Left ventricle myocardium inferior (tissue), 1 donor: ENCODE measurements at places on chromosomes 6 and 20. TPM values are rescaled to one million over a fixed set of nuclear protein-coding genes. Genes with fewer than 3 reads are reported as not detected.

Gene FAM217A
- total RNA-seq: not detected

Gene DLK2
- 3.3 TPM for total RNA-seq

Gene HUS1B
- total RNA-seq: not detected

Gene CYP21A2
- total RNA-seq: 0.41 TPM

Gene SLC22A16
- total RNA-seq: not detected

Gene KIF25
- 0.22 TPM for total RNA-seq

Gene SMLR1
- not detected for total RNA-seq

Gene C2
- total RNA-seq: 9.7 TPM

GRCh38 chr6:135230711-135231468 lies 49.8 kb downstream of the MYB start:
- DNase-seq: no peak
- H3K36me3 ChIP-seq: no peaks in the 10 kb centered on the region
- H3K4me1 ChIP-seq: no peaks in the 10 kb centered on the region

GRCh38 chr6:143238306-143238705 lies 177.6 kb downstream of the AIG1 start:
- no peaks in the 10 kb centered on the region for H3K36me3 ChIP-seq
- no peak overlapping the region for H3K27ac ChIP-seq
- DNase-seq: no peak

GRCh38 chr6:68031054-68031453 lies 604.0 kb upstream of the ADGRB3 start:
- H3K4me3 ChIP-seq: no peak overlapping the region
- no peak for DNase-seq
- H3K27me3 ChIP-seq: no peaks in the 10 kb centered on the region
- no peak overlapping the region for H3K27ac ChIP-seq
- H3K36me3 ChIP-seq: no peaks in the 10 kb centered on the region

- H3K4me3 ChIP-seq: no peak overlapping the region
- H3K4me1 ChIP-seq: peaks cover 3% of the 10 kb centered on the region
- H3K36me3 ChIP-seq: peaks cover 14% of the 10 kb centered on the region
- DNase-seq: no peak
- H3K27ac ChIP-seq: no peak overlapping the region
Observed at GRCh38 chr6:89615882-89616281, 22.7 kb downstream of the LYRM2 start.

DNA sequence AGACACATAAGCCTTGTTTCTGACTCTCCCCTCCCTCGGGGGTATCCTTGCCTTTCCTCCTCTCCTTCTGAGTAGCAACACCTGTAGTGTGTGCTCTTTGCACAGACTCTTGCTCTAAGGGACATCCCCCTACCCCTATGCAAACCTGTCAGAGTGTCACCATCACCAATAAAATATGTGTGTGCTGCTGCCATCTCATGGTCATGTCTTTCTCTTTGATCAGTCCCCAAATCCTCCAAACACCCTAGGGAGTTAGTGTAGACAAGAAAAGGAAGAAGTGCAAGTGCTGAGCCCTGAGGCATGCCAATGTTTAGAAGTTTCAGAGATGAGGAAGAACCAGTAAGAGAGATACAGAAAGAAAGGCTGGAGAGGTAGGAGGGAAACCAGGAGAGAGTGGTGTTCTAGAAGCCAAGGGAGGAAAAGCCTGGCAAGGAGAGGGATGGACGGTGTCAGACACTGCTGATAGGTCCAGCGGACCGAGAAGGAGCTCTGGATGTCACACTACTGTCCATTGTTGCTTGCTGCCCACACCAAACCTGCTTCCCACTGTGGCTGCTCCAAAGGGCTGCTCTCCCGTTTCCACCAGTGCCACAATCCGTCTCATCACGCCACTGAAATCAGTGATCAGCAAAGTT lies 16.4 kb downstream of the TRMT6 start:
- H3K4me1 ChIP-seq: no peaks in the 10 kb centered on the region
- H3K4me3 ChIP-seq: no peak overlapping the region
- H3K27me3 ChIP-seq: no peaks in the 10 kb centered on the region

DNA sequence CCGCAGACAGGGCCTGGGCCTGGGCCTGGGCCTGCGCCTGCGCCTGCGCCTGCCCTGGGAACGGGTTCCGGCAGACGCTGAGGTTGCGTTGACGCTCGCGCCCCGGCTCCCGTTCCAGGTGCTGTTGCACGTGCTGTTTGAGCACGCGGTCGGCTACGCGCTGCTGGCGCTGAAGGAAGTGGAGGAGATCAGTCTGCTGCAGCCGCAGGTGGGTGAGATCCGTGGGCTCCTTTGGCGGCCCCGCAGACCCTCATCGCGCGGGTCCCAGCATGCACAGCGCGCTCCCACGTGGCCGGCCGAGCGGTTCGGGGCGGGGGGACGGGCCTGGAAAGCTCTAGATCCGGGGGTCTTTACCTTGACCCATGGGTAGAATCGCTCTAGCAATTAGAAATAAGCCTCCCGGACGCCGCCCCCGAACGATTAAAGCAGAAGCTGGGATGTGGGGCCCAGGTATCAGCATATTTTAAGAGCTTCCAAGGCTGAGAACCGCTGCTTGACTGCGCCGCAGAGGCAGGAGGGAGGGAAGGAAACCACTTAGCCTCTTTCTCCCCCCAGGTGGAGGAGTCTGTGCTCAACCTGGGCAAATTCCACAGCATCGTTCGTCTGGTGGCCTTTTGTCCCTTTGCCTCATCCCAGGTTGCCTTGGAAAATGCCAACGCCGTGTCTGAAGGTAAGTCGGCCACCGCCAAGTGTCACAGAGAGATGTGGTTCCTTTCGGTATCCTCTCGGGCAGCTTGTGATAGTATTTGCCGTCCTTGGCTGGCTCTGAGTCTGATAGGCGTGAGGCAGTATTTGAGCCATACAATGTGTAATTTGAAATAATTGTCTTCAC lies 508 bp downstream of the NOP56 start:
- H3K27me3 ChIP-seq: no peaks in the 10 kb centered on the region
- H3K4me3 ChIP-seq: peak overlapping the region; percentile 95
- peak overlapping the region; percentile 98 for H3K27ac ChIP-seq
- peaks cover 44% of the 10 kb centered on the region for H3K36me3 ChIP-seq
- peak; percentile 34 for DNase-seq
- H3K4me1 ChIP-seq: peaks cover 35% of the 10 kb centered on the region

GRCh38 chr6:156395276-156395675 lies 381.9 kb upstream of the ARID1B start:
- H3K36me3 ChIP-seq: no peaks in the 10 kb centered on the region
- no peak for DNase-seq
- H3K4me1 ChIP-seq: no peaks in the 10 kb centered on the region
- H3K27me3 ChIP-seq: peaks cover 48% of the 10 kb centered on the region

DNA sequence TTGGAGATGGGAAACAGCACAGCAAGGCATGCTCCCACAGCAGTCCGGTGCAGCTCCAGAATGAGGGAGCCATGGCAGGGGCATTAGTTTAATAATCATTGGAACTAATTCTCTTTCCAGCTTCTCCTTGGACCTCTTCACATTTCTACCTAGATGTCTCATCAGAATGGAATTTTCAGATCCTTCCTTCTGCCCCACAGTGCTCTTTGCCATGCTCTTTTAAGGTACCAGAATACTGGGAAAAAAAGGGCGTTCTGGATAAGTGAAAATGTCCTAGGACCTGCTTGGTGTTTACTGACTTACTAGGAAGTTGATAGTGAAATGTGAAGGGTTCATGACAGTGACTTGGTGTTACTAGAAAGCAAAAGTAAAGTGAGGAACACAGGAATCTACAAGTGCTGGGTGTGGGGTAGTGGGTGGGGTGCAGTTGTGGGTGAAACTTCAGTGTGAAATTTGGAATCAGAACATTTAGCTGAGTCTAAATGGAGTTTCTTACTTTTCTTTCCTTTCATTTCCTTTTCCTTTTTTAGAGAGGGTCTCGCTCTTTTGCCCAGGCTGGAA lies 207.1 kb downstream of the ARID1B start:
- DNase-seq: no peak
- no peaks in the 10 kb centered on the region for H3K27me3 ChIP-seq

DNA sequence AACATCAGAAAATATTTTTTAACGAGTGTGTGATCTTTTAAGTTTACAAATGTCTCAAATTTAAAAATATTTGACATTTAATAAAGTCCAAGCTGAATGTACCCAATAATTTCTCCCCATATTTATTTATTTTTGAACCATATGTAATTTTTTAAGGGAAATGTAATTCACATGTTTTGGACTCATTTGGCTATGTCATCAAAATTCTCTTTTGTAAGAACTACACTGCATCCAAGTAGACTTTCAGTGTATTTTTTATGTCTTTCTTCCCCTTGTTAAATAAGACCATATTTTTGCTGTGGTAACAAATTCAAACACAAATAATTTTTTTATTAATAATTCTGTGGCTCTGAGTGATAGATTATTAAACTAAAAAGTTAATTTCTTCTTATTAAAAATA lies 365.2 kb downstream of the CD109 start:
- no peak overlapping the region for H3K4me3 ChIP-seq
- no peak for DNase-seq
- no peaks in the 10 kb centered on the region for H3K27me3 ChIP-seq
- no peaks in the 10 kb centered on the region for H3K36me3 ChIP-seq
- H3K4me1 ChIP-seq: no peaks in the 10 kb centered on the region

DNA sequence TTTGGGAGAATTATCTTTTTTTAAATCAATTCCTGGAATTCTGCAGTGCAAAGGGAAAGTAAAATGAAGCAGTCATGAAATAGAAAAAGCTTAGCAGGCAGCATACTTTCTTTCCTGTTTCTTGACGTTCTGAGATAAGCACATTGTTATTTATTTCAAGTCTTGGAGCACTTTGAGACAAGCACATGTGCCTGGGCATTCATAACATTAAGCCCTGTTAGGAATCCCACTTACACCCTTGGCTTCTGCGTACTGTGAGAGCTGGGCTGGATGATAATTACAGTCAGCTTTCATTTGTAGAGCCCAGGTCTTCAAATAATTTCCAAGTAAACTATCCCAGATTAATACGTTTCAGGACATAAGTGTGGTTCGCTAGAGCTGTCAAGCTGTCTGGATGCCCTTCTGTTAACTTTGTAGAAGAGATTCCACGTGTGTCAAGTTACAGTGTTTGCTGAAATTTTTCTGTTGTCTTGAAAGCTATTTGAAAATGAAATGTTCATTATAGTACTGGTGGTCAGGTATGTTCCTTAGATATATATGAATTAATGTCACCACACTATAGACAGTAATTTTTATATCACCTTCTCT lies 8.9 kb downstream of the FARS2 start:
- H3K4me1 ChIP-seq: no peaks in the 10 kb centered on the region
- H3K36me3 ChIP-seq: no peaks in the 10 kb centered on the region
- no peak overlapping the region for H3K27ac ChIP-seq
- DNase-seq: no peak
- H3K4me3 ChIP-seq: no peak overlapping the region

GRCh38 chr20:63497946-63498935 lies 642 bp downstream of the EEF1A2 start:
- DNase-seq: peak; percentile 68
- peak overlapping the region; percentile 94 for H3K27ac ChIP-seq
- H3K4me1 ChIP-seq: peaks cover 75% of the 10 kb centered on the region
- H3K36me3 ChIP-seq: peaks cover 26% of the 10 kb centered on the region

DNA sequence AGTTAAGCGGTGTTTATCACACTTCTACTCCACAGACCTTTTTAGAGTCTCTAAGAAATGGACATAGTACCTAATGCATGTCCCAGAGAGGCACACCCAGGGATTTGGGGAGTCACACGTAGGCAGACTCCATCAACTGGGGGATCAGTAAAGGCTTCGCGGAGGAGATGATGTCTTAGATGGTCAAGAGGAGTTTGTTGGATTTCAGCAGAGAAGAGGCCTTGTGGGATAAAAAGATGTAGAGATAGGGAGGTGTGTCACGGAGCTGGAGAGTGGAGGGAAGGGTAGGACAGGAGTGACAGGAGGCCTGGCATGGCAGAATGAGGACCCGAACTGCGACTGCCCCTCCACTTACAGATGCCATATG lies 9.1 kb downstream of the DYNLRB1 start:
- peaks cover 90% of the 10 kb centered on the region for H3K4me1 ChIP-seq
- no peaks in the 10 kb centered on the region for H3K27me3 ChIP-seq
- H3K4me3 ChIP-seq: no peak overlapping the region
- peaks cover 31% of the 10 kb centered on the region for H3K36me3 ChIP-seq

DNA sequence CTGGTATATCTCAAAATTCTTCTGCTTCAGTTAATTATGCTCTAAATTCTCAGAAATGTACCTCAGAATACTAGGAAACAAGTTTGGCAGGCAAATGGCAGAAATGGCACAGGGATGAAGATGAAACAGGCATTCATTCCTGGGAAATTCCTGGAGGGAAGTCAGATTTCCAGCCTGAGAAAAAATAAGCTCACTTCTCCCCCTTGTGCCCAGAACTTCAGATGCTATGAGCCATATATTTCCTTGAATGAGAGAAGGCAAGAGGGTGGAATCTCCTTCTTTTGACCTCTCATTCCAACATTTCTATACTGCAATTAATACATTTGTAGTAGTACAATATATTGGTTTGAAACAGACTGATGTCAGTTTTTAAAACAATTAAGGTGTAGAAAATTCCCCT lies 22.8 kb downstream of the RGS17 start:
- peaks cover 14% of the 10 kb centered on the region for H3K4me1 ChIP-seq
- H3K36me3 ChIP-seq: no peaks in the 10 kb centered on the region
- DNase-seq: no peak
- H3K27me3 ChIP-seq: peaks cover 3% of the 10 kb centered on the region
- H3K27ac ChIP-seq: no peak overlapping the region

DNA sequence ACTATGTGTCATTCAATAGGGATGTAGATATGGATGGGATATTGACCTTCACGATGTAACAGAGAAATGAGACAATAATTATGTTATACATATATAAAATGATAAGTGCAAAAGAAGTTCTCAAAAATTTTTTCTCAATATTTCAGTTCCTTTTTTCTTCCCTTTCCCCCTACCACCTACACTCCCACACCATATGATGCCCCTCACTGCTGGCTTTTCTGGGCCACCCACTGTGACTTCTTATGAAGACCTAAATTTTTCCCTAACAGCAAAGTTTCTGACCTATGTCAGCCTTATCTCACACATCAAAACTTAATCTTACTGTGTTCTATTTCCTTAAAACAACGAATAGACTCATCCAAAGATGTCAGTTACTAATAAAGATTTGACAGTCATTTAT lies 89.9 kb upstream of the MYLIP start:
- no peaks in the 10 kb centered on the region for H3K27me3 ChIP-seq
- no peak overlapping the region for H3K27ac ChIP-seq
- H3K4me3 ChIP-seq: no peak overlapping the region
- H3K4me1 ChIP-seq: peaks cover 8% of the 10 kb centered on the region
- no peaks in the 10 kb centered on the region for H3K36me3 ChIP-seq

- peaks cover 19% of the 10 kb centered on the region for H3K4me1 ChIP-seq
- no peak overlapping the region for H3K27ac ChIP-seq
- H3K4me3 ChIP-seq: no peak overlapping the region
- peaks cover 3% of the 10 kb centered on the region for H3K36me3 ChIP-seq
Observed at GRCh38 chr6:106273087-106273486, 52.5 kb downstream of the ATG5 start.

GRCh38 chr6:82015526-82015925 lies 232.0 kb downstream of the IBTK start:
- peak overlapping the region; percentile 84 for H3K27ac ChIP-seq
- DNase-seq: no peak
- H3K36me3 ChIP-seq: no peaks in the 10 kb centered on the region
- H3K4me3 ChIP-seq: no peak overlapping the region
- peaks cover 49% of the 10 kb centered on the region for H3K4me1 ChIP-seq

GRCh38 chr6:40543146-40543545 lies 44.0 kb downstream of the LRFN2 start:
- peaks cover 83% of the 10 kb centered on the region for H3K27me3 ChIP-seq
- no peak for DNase-seq
- H3K4me1 ChIP-seq: no peaks in the 10 kb centered on the region
- no peak overlapping the region for H3K4me3 ChIP-seq

- no peaks in the 10 kb centered on the region for H3K36me3 ChIP-seq
- H3K4me3 ChIP-seq: no peak overlapping the region
- H3K27ac ChIP-seq: no peak overlapping the region
- no peak for DNase-seq
Observed at GRCh38 chr6:134138226-134138975, 86.0 kb upstream of the SLC2A12 start.
